ENCODE measurements at places on chromosomes 13 and 19.

GRCh38 chr19:28730791-28731512 lies 482.0 kb downstream of the UQCRFS1 start:
- DNase-seq = no peak

GRCh38 chr13:29397265-29397664 lies 198.2 kb downstream of the SLC7A1 start:
- no peak for DNase-seq

- no peak for DNase-seq
Measured at GRCh38 chr13:45711951-45712350, 9.8 kb downstream of the CBY2 start.

DNA sequence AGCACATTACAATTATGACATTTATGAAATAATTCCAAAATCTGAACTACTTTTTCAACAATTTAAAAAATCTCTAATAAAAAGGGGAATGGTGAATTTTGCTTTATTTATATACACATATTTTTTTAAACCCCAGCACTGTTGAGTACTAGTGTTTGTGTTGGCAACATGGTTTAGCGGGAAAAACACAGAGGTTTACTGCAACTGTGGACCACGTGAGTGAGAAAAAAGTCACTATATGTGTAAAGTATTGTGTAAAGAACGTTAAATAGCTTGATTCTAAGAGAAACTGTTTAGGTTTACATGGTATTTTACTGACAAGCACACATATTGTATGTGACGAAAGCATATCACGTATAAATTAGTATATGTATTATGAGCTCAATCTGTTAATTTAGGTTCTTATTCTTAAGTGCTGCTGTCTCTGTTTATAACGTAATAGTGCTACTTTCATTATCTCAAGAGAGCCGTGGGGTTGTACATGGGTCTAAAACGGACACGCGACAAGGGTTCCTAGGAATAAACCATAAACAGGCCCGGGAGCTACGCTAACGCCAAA lies 617 bp downstream of the SKA3 start:
- no peak for DNase-seq

DNA sequence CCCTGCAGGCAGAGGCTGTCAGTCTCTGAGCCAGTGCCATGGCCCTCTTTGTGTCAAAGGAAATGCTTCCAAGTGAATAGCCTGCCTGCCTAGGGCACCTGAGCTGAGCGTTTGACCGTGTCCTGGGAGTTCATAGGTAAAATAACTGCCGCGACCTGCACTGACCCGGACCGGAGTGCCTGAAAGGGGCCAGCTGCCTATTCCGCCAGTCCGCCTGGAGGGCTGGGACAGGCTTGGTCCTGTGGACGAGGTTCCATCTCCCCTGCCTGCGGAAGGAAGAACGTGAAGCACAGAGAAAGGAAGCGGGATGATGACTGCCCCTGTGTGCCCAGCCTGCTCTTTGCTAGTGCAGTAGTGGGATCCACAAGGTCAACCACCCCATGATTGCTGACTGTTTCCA lies 17.5 kb upstream of the ZNF492 start:
- no peak for DNase-seq

- DNase-seq = peak; percentile 48
Measured at GRCh38 chr13:44573790-44574465, 2.2 kb downstream of the TSC22D1 start.

DNA sequence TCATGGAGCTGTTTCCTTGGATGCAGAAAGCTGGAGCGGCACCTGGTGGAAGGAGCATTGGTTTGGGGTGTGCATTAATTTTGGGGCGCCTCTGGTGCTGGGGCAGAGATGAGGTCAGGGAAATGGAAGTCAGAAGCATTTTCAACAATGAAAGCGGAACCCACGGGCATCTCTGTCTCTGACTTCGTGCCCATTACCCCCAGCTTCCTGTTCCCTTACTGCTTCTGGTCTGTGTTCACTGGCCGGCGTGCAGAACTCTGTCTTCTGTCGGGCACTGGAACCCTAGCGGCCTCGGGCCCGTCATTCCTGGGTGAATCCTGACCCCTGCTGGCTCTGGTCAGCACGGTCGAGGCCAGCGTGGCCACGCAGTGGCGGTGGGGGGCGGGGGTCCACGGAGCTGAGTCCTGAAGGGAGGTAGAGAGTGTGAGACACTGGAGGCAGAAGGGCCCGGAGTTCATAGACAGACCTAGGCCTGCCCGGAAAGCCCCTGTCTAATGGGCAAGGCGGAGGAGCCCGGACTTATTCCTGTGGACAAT lies 7.9 kb upstream of the LINGO3 start:
- no peak for DNase-seq

DNA sequence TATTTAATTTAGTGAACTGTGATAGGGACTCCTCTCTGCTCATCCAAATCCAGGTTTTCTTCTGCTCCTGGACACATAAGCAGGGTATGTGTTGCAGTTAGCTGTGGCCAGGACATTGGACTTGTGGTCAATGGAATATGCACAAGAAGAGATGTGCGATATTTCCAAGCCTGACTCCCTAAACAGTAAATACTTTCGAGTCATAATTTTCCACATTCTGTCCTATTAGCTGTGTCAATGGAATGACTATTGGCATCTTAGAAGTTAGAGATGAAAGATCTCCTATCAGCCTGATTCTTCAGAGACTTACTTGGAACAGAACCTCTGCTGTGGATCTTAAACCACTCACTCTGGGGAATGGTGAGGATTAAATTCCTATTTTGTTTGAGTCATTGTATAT lies 771.0 kb downstream of the EFNB2 start:
- DNase-seq = no peak

DNA sequence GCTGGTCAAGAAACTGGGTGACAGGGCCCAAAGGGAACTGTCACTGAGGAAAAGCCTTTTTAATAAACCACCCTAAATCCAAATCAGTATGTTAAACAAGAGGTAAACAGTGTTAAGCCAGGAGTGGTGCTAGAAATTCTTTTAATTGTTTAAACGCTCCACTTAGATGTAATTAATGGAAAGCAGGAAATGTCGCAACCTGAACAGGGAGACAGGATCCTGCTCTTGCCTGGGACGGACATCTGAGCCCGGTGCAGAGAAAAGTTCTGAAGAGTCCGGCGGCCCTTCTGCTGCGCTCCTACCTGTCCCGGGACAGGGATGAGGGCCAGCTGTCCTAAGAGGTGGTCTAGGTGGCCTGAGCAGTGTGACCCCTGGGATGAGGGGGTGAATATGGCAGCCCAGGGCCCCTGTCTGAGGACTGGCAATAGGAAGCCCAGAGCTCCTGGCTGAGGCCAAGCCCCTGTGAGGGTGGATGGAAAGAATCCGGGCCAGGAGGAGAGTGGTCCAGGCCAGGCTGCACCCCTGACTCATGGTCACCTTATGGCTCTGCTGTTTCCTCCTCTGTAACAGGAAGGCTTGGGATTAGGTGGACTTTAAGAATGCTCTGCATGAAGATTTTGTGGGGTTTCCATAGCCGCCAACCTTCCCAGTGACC lies 112.8 kb upstream of the GJB6 start:
- DNase-seq = no peak

DNA sequence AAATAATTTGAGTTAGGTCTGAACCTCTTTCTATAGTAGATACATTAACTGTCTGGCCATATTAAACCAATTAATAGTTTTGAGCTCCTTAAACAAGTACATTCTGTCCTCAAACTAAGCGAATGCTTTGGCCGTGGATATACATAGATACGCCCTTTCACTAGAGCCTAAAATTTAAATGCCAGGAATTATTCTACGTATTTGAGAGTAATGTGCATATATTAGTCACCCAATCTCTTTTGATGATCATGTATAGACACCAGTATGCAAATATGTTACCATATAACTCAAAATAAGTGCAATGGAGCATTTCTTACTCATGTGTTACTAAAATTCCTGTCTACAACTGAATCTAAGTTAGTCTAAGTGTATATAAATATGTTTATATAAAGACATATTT lies 70.4 kb downstream of the FLT1 start:
- DNase-seq = no peak

DNA sequence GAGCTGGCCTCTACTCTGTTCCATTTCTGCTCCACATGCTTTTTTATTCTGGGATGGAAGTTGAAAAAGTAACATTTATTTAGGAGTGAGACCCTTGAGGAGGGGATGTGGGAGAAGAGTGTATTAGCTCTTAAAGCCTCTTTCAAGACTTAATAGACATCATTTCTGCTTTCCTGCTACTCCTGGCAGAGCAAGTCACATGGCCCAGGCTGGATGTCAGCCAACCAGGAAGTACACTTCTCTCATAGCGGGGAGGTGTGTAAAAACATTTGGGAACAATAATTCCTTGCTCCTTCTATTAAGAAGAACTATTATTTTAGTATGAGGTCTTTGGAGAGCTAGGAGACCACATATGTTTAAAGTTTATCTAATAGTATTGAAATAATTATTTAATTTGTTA lies 40.6 kb upstream of the FAM216B start:
- DNase-seq = peak; percentile 6

DNA sequence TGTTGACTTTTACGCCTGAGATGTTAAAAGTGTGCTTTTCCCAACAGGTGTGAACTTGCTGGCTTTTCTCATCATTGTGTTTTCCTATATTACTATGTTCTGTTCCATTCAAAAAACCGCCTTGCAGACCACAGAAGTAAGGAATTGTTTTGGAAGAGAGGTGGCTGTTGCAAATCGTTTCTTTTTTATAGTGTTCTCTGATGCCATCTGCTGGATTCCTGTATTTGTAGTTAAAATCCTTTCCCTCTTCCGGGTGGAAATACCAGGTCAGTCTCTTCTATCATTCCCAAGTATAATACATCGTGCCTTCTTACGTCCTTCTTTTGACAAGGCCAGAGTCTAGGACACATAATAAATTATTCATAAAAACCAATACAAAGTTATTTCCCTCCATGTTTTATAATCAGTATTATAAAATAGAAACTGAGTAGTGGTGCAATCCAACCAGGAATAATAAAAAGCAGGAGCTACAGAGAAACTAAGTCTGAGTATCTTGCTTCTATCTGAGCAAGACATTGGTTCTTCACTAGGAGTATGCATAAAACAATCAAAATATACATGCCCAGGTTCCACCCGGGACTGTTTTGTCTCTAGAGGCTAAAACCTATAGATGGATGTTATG lies 57.9 kb downstream of the RXFP2 start:
- peak; percentile 54 for DNase-seq

DNA sequence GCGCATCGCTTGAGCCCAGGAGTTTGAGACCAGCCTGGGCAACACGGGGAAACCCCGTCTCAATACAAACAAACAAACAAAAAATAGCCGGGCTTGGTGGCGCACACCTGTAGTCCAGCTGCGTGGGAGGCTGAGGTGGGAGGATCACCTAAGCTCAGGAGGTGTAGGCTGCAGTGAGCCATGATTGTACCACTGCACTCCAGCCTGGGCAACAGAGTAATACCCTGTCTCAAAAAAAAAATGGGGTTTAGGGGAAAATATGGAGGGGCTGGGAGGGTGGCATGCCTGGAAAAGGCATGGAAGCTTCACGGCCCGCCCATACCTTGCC lies 1.9 kb upstream of the ISYNA1 start:
- no peak for DNase-seq

- DNase-seq = no peak
Measured at GRCh38 chr19:33278403-33279269, 23.7 kb downstream of the CEBPA start.

DNA sequence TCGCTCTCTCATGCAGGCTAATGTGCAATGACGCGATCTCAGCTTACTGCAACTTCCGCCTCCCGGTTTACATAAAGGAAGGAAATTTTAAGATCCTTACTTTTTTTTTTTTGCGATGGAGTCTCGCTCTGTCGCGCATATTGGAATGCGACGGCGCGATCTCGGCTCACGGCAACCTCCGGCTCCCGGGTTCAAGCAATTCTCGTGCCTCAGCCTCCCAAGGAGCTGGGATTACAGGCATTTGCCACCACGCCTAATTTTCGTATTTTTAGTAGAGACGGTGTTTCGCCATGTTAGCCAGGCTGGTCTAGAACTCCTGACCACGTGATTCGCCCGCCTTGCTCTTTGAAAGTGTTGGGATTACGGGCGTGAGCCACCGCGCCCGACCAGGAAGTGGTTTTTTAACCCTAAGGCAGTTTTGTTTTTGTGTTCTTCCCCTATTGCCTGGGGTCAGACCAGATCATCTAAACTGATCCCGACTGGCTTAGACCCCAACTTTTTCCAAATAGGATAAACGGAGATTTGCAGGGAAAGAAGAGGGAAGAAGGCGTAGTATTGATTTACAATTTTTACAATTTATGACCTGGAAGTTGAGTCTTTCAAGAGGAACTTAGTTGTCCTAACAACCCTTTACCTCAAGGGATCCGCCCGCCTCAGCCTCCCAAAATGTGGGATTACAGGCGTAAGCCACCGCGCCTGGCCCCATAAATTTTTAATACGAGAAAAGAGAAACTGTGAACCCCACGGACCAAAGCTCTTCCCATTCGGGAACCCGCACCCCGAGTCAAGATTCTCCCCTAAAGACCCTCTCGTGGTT lies 142.0 kb downstream of the ZNF737 start:
- no peak for DNase-seq

- DNase-seq = no peak
Measured at GRCh38 chr13:20136781-20137703, 23.8 kb downstream of the GJA3 start.

GRCh38 chr13:41006306-41006705 lies 12.8 kb downstream of the ELF1 start:
- no peak for DNase-seq

GRCh38 chr19:16596399-16596798 lies 24.2 kb upstream of the SLC35E1 start:
- no peak for DNase-seq

GRCh38 chr13:88104576-88104975 lies 433.4 kb downstream of the SLITRK5 start:
- no peak for DNase-seq

DNA sequence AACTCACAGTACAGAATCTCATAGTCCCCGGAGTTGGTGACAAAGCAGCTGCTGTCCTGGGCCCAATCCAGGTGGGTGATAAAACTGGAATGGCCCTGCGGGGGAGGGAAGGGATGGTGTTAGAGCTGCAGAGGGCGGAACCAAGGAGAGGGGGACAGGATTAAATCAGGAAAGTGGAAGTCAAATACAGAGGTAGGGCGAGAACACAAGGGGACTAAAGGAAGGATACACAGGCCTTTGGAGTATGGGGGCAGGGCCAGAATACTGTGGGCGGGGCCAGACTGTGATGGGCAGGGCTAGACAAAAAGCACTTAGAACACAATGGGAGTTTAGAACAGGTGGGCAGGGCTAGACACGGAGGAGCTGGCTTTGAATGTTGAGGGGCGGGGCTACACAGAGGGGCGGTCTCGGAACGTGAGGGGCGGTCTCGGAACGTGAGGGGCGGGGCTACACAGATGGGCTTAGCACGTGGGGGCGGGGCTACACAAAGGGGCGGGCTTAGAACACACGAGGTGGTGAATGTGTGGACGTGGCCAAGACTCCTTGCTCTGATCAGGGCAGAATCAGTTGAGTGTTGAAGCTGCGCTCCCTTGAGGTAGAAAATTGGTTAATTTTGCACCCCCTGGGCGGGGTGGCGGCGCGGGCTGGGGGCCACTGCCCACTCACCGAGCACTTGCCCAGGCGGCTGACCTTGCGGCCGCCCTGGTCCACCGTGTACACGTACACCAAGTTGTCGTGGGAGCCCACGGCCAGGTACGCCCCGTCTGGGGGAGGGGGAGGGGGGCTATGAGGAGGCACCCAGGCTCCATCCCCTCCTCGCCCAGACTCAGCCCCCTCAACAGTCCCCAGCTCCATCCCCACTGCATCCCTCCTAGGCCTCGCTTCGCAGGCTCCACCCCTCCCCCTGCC lies 14.0 kb upstream of the GPR4 start:
- peak; percentile 97 for DNase-seq

Measured in MCF 10A (cell line).